ENCODE measurements at places on chromosomes 16 and 17. TPM values are rescaled to one million over a fixed set of nuclear protein-coding genes. Genes with fewer than 3 reads are reported as not detected.

Gene TBC1D3I
- total RNA-seq: not detected

Gene RAPGEFL1
- total RNA-seq: 2.5 TPM

Gene HNF1B
- not detected for total RNA-seq

Gene SEZ6L2
- total RNA-seq: 4.1 TPM

Gene SLC16A11
- 0.66 TPM for total RNA-seq

Gene KARS1
- total RNA-seq: 168 TPM

Gene TTYH2
- total RNA-seq: 4.1 TPM

Gene UBFD1
- total RNA-seq: 71.0 TPM

Gene PRSS36
- 0.29 TPM for total RNA-seq

Gene TNFRSF13B
- total RNA-seq: not detected

Gene OR1F1
- total RNA-seq: not detected

Gene SLC12A3
- total RNA-seq: not detected

Gene CHD9NB
- 1.2 TPM for total RNA-seq

Gene CDH15
- 0.66 TPM for total RNA-seq

Gene SLC47A1
- 0.15 TPM for total RNA-seq

Gene NHERF2
- total RNA-seq: 60.4 TPM

Gene C1QTNF8
- total RNA-seq: not detected

Gene ZNF385C
- not detected for total RNA-seq

Gene CHCT1
- 1.2 TPM for total RNA-seq

Gene KRTAP2-3
- total RNA-seq: not detected

Gene CCL8
- total RNA-seq: 1.2 TPM

Gene CCR7
- not detected for total RNA-seq

Gene TMC6
- 1.0 TPM for total RNA-seq

Gene PAQR4
- 6.5 TPM for total RNA-seq

Gene NACA2
- total RNA-seq: not detected

Gene HBA1
- not detected for total RNA-seq

Gene FOXF1
- 39.0 TPM for total RNA-seq

Gene NLRC3
- total RNA-seq: 0.15 TPM

Gene HOXB3
- total RNA-seq: 17.3 TPM

Gene DOC2A
- 1.2 TPM for total RNA-seq

Gene TSPOAP1
- 0.50 TPM for total RNA-seq

Gene HS3ST3A1
- 21.4 TPM for total RNA-seq

Gene FA2H
- total RNA-seq: not detected

Gene ACSM2A
- not detected for total RNA-seq

Gene FAM171A2
- total RNA-seq: 15.2 TPM

Gene KRT31
- total RNA-seq: not detected

Gene SOCS7
- total RNA-seq: 9.9 TPM

Gene RBFOX1
- total RNA-seq: not detected

Gene PERCC1
- total RNA-seq: not detected

Gene TP53TG3F
- total RNA-seq: not detected

Gene SUMO2
- 134 TPM for total RNA-seq

Gene OR1A1
- not detected for total RNA-seq

Gene GP2
- not detected for total RNA-seq

Gene KRT15
- 2.9 TPM for total RNA-seq

Gene TRIM25
- 54.6 TPM for total RNA-seq

Gene TADA2A
- 19.0 TPM for total RNA-seq

Gene CDRT15
- not detected for total RNA-seq

Gene SMPD3
- total RNA-seq: 0.33 TPM

Gene FAM83G
- total RNA-seq: 15.9 TPM

Gene SPN
- total RNA-seq: not detected

Gene CA10
- not detected for total RNA-seq

Gene PYDC1
- not detected for total RNA-seq

Gene B3GNT9
- total RNA-seq: 55.6 TPM

Gene CDK5R1
- 0.83 TPM for total RNA-seq

Data from smooth muscle cell of trachea (primary cell).